ENCODE measurements at places on chromosomes 1 and 21.

DNA sequence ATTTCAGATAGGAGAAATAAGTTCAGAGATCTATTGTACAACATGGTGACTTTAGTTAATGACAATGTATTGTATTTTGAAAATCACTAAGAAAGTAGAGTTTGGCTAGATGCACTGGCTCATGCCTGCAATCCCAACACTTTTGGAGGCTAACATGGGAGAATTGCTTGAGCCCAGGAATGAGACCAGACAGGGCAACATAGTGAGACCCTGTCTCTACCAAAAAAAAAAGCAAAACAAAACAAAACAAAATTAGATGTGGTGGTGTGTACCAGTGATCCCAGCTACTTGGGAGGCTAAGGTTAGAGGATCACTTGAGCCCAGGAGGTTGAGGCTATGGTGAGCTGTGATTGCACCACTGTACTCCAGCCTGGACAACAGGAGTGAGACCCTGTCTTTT is 27.2 kb downstream of the IVNS1ABP start:
- DNase-seq = no peak

DNA sequence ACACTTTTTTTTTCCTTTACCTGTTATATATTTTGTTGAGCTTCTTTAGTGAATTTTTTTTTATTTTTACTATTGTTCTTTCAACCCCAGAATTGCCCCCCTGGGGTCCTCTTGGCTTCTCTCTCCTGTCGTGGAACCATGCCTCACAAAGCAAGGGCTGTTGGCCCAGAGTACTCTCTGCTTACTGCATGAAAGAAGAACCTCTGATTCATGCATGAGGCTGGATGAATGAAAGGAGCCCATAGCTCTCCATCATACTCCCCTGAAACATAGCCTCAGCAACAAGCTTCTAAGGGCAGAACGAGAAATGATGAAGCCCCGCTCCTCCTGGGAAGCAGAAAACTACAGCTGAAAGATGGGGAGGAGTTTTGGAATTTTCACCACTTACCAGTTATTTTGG is 1441.0 kb downstream of the BRINP3 start:
- no peak for DNase-seq

- no peak for DNase-seq
Observed at GRCh38 chr1:56297208-56297607, 282.2 kb downstream of the PLPP3 start.

- no peak for DNase-seq
Observed at GRCh38 chr21:33546086-33546485, 3.2 kb downstream of the SON start.

GRCh38 chr1:109963864-109964263 is 20.7 kb upstream of the AHCYL1 start:
- DNase-seq = no peak

DNA sequence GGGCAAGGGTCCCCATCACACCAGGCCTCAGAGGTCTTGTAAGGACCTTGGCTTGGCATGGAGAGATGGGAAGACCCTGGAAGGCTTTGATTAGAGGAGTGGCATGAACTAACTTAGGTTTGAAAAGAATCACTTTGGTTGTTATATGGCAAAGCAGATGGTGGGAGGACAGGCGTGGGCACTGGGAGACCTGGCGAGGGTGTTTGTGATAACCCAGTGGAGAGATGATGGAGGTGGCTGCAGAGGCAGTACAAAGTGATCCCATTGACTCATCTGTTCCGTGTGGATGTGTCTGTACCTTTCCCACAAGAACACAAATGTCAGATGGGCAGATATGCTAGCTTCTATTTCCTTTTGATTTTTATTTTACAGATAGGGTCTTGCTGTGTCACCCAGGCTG is 168.3 kb downstream of the SLC35F3 start:
- no peak for DNase-seq

GRCh38 chr1:3014443-3015268 is 6.6 kb upstream of the ACTRT2 start:
- DNase-seq = no peak

DNA sequence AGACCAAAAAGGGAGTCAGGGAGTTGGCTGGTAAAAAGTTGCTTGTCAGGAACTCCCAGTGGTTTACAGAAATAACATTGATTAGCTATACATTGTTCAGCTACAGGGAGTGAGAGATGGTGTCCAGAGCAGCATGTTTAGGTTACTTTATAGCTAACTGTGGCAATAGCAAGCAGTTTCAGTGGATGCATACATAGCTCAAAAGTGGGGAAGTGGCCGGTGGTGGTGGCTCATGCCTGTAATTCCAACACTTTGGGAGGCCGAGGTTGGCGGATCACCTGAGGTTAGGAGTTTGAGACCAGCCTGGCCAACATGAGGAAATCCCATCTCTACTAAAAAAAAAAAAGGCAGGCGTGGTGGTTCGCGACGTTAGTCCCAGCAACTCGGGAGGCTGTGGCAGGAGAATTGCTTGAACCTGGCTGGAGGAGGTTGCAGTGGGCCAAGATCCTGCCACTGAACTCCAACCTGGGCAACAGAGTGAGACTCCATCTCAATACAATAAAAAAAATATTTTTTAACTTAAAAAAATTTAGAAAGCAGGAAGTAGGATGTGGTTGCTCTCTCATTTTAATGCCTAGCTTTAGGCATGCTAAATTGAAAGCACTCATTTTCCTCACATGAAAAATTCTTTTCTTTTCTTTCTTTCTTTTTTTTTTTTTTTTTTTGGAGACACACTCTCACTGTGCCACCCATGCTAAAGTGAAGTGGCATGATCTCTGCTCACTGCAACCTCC is 109.7 kb downstream of the PPIAL4G start:
- no peak for DNase-seq

GRCh38 chr1:228272831-228273571 is 65.2 kb downstream of the OBSCN start:
- DNase-seq = no peak

- no peak for DNase-seq
Observed at GRCh38 chr1:162008799-162009198, 14.9 kb downstream of the OLFML2B start.

- peak; percentile 37 for DNase-seq
Observed at GRCh38 chr1:69737527-69738185, 169.9 kb downstream of the LRRC7 start.

- DNase-seq = no peak
Observed at GRCh38 chr1:164754088-164754600, 195.2 kb downstream of the PBX1 start.

DNA sequence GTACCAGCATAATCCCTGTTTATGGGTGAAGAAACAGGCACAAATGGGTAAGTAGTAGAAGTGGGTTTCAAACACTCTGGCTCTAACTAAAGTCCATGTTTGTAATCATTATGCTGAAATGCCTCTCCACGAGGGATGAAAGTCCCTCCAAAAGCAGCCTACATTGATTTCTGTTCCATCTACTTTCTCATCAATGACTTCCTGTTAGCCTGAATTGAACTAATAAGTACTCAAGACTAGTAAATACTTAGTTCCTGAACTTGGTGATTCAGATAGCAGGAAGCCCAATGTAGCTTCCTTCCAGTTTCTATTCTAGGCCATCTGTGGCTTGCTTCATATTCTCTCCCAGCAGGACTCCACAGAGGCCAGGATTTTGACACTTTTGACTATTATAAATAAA is 11.3 kb upstream of the BACH1 start:
- no peak for DNase-seq

- no peak for DNase-seq
Observed at GRCh38 chr1:6180268-6180706, at the start of gene CHD5. Gene CHD5 (minus strand): TSS chr1:6180321. CDS start chr1:6180023, 298 bp downstream.

GRCh38 chr1:99707535-99708142 is 58.8 kb downstream of the FRRS1 start:
- DNase-seq = peak; percentile 11

- DNase-seq = peak; percentile 46
Observed at GRCh38 chr1:205247130-205247921, 19.6 kb downstream of the TMCC2 start.

GRCh38 chr1:168553680-168554553 is 10.1 kb upstream of the XCL2 start:
- no peak for DNase-seq

DNA sequence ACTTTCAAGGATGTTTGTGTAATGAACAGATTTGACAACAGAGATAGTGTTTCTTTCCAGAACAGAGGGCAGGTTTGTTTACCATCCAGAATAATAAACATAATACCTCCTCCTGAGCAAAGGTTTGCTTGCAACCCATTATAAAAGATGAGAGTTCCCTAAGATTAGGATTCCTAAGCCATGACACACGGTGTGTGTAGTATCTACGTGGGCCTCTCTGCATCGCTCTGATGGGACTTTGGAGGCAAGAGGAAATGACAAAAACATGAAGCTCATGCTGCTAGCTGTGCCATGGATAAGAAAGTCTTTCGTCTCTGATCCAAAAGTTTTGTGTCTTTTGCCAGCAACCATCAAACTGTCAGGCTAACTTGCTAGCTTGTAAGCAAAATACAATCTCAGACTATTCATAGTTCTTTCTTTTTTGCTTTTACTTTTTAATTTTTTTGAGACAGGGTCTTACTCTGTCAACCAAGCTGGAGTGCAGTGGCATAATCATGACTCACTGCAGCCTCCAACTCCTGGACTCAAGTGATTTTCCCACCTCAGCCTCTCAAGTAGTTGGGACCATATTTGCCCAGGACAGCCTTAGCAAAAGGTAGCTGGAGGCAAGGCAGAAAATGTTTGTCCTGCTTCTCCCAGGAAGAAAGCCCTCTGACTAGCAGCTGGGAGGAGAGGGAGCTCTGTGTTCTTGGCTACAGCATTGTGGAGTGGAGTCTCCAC is 81.1 kb downstream of the LHX4 start:
- no peak for DNase-seq

DNA sequence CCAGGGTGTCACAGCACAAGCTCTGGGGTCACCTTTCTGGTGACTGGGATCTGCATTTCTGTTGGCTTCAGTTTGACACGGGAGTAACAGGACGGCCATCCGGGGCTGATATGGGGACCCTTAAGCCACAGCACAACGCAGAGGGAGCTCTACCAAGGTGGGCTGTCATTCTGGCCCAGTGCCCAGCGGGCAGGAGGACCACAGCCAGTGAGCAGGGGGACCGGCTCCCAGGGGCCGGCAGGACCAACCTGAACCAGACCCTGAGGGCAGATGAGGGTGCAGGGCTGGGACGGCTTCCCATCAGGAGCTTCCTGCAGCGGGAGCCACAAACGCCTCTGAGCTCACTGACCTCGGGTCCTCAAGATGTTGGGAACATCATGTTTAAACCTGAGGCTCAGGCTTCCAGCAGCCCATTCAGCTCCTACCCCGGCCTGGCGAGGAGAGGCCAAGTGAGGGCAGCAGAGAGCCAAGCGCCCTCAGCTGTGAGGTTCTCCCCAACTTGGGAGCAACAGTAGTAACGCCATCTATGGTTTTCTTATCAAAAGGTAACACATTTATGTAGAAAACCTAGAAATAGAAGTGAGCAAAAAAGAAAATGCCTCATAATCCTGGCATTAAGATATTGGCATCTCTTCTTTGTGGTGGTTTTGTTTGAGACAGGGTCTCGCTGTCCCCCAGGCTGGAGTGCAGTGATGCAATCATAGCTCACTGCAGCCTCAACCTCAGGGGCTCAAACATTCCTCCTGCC is 26.8 kb downstream of the TMEM201 start:
- peak; percentile 13 for DNase-seq

GRCh38 chr1:57377339-57378139 is 46.3 kb downstream of the DAB1 start:
- DNase-seq = no peak

DNA sequence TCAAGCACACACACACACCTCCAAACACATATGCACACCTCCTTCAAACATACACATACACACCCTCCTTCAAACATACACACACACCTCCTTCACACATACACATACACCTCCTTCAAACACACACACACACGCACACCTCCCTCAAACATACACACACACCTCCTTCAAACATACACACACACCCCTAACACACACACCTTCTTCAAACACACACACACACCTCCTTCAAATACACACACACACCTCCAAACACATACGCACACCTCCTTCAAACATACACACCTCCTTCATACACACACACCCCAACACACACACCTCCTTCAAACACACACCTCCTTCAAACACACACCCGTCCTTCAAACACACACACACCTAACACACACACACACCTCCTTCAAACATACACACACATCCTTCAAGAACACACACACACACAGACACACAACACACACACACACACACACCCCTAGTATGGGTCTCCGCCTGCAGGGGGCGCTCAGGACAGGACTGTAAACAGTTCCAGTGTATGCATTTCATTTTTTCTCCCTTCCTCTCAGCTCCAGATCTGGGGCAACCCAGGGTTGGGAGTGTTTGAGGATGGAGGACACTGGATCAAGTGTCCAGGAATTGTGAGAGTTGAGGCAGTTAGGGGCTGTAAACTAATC is 12.1 kb downstream of the LGR6 start:
- no peak for DNase-seq

DNA sequence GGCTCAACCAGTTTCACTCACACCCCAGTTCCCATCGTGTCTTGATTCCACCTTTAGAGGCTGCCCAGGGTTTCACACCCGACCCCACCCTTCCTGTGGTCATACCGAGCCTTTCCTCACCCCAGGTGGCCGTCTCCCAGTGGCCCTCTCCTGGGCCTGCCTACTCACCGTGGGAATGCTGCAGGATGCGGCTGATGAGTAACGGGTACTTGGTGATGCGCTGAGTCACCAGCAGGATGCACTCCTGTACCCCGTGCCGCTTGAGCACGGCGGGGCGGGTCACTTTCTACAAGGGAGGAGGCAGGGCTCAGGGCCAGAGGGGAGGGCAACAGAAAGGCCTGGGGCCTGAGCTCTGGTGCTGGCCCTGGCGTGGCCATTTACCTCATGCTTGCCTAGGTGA is 16.4 kb downstream of the ARHGEF2 start:
- DNase-seq = peak; percentile 78

- no peak for DNase-seq
Observed at GRCh38 chr1:191575746-191576145, 582.5 kb upstream of the RGS18 start.

DNA sequence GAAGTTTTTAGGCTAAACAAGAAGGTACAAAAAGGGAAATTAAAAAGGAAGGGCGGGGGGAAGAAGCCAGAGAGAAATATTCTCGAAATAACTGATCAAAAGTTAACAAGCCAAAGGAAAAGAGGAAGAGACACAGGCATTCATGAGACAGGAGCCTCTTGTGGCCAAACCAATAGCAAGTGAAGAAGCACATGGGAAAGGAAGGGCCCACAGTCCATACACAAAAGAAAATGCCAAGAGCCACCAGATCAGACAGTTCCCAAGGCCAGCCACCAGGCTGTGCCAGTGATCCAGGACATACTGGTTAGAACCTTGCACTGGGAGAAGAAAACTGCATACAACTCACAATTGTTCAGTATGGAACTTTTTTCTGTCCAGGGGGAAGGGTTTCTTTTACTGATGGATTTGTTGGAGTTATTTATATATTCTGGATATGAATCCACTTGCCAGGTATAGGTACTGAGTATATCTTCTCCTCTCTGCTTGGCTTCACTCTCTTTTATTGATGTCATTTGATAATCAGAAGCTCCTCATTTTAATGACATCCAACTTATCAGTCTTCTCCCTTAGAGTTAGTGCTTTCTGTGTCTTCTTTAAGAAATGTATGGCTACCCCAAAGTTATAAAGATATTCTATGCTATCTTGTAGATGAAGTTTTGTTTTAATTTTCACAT is 76.8 kb downstream of the CD46 start:
- DNase-seq = peak; percentile 64

DNA sequence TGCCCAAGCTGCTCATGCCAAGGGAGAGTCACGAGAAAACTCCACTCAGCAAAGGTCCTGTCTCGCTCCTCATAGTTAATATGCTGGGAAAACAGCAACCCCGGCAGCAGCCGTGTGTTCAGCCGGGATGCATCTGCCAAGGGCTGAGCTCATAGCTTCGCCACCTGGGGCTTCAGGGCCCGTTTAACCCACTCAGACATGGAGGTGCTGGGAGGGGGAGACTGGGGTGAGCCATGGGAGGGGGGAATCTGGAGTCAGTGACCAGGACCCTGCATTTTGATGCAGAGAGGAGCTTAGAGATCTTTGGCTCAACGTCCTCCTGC is 283.4 kb downstream of the PTPRU start:
- DNase-seq = no peak
